ENCODE measurements at places on chromosomes 1 and 21. TPM values are rescaled to one million over a fixed set of nuclear protein-coding genes. Genes with fewer than 3 reads are reported as not detected.

GLRX2 gene
- total RNA-seq = 10.1 TPM

DNA sequence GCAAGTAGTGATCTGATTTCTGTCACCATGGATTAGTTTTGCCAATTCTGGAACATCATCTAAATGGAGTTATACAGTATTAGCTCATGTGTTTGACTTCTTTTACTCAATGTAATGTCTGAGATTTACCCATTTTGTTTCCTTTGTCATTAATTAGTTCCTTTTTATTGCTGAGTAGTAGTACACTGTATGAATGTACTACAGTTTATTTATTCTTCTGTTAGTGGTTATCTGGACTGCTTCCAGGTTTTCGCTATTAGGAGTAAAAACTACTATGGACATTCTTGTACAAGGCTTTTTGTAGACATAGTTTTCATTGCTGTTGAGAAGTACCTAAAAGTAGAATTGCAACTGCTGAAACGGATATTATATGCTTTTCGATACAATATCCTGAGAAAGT, 14.1 kb downstream of the SUCO start:
- no peak for DNase-seq
- peaks cover 5% of the 10 kb centered on the region for H3K4me1 ChIP-seq
- H3K27ac ChIP-seq = no peak overlapping the region

DNA sequence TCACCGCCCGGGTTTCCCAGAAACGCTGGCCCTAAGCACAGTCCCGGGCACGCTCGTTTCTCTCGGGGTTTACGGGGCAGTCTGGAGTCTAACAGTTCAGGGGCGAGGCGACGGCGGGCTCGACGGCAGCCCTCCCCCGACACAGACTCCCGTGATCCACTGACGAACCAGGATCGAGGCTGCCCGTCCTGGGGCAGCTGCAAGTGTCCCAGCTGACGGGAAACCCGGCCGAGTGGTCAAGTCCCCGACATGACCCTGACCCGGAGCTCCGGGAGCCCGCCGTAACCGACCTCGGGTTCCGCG, 494 bp downstream of the UBE2J2 start:
- no peak overlapping the region for H3K27ac ChIP-seq
- H3K4me1 ChIP-seq = peaks cover 5% of the 10 kb centered on the region
- no peaks in the 10 kb centered on the region for H3K27me3 ChIP-seq
- peaks cover 26% of the 10 kb centered on the region for H3K36me3 ChIP-seq
- peak overlapping the region; percentile 85 for H3K4me3 ChIP-seq
- DNase-seq = no peak

- peak overlapping the region; percentile 97 for H3K4me3 ChIP-seq
- peak; percentile 65 for DNase-seq
- H3K27ac ChIP-seq = no peak overlapping the region
- H3K27me3 ChIP-seq = no peaks in the 10 kb centered on the region
Observed at GRCh38 chr1:159172614-159173291, 1.3 kb downstream of the CADM3 start.

DNA sequence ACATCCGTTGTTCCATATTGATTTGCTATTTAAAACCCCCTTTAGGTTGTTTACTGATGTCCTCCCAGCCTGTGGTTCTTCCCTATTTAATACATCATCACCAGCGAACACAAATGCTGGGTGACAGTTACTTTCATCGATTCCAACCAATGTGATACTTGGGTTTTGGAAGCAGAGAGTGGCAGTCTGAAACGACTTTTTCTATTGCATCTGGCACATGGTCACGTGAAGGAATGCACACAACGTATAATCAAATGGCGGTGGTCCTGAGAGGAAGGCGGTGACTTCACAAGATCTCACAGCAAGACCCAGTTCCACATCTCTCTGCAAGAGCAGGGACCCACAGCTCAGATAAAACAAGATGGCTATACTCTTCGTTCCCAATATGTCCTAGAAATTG, 213.9 kb downstream of the DSCAM start:
- H3K27ac ChIP-seq = no peak overlapping the region
- H3K27me3 ChIP-seq = no peaks in the 10 kb centered on the region
- no peak for DNase-seq

COL6A2 gene
- 129 TPM for total RNA-seq

DNA sequence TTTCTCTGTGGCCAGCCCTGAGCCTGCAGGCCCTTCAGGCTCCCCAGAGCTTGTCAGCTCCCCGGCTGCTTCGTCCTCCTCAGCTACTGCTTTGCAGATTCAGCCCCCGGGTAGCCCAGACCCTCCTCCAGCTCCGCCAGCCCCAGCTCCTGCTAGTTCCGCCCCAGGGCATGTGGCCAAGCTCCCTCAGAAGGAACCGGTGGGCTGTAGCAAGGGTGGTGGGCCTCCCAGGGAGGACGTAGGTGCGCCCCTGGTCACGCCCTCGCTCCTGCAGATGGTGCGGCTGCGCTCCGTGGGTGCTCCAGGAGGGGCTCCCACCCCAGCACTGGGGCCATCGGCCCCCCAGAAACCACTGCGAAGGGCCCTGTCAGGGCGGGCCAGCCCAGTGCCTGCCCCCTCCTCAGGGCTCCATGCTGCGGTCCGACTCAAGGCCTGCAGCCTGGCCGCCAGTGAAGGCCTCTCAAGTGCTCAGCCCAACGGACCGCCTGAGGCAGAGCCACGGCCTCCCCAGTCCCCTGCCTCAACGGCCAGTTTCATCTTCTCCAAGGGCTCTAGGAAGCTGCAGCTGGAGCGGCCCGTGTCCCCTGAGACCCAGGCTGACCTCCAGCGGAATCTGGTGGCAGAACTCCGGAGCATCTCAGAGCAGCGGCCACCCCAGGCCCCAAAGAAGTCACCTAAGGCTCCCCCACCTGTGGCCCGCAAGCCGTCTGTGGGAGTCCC, 45.4 kb downstream of the YARS1 start:
- H3K4me1 ChIP-seq = no peaks in the 10 kb centered on the region
- H3K4me3 ChIP-seq = no peak overlapping the region
- peak; percentile 44 for DNase-seq
- H3K27me3 ChIP-seq = no peaks in the 10 kb centered on the region
- H3K36me3 ChIP-seq = peaks cover 70% of the 10 kb centered on the region
- H3K27ac ChIP-seq = no peak overlapping the region

DNA sequence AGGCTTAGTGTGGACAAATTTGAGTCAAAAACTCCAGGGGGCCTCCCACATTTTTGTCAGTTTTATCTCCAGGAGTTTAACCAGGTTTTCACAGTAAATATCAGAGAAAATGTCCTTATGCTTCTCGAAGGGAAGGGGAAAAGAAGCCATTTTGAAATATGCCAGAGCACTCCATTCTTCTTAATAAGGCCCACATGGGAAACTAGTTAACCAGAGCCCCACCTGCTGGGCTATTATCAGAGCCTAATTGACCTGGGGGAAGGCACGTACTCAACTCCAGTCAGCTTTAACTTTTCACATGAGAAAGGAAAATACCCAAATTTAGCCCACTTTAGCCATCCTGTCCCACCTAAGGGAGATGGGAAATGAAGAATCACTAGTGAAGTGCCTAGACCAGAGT, 296.3 kb downstream of the PTBP2 start:
- H3K27me3 ChIP-seq = no peaks in the 10 kb centered on the region
- no peaks in the 10 kb centered on the region for H3K36me3 ChIP-seq
- no peak overlapping the region for H3K4me3 ChIP-seq
- H3K27ac ChIP-seq = no peak overlapping the region
- no peaks in the 10 kb centered on the region for H3K4me1 ChIP-seq
- DNase-seq = peak; percentile 39

GRCh38 chr1:185645162-185645640, 89.0 kb upstream of the HMCN1 start:
- peak overlapping the region; percentile 92 for H3K27ac ChIP-seq
- no peaks in the 10 kb centered on the region for H3K27me3 ChIP-seq
- no peak for DNase-seq

GRCh38 chr1:34984793-34985608, at the start of gene TMEM35B:
Gene TMEM35B, minus strand, starts transcription at chr1:34985347. Its CDS starts 42 bp downstream, at chr1:34985305.
- DNase-seq = peak; percentile 64
- H3K27me3 ChIP-seq = no peaks in the 10 kb centered on the region
- H3K27ac ChIP-seq = no peak within 1 kb of the TSS
- H3K4me1 ChIP-seq = 0 out of 2 replicates have a peak, but pooled peaks cover 3% of the 10 kb centered on the region

MARK1 gene
- 17.5 TPM for total RNA-seq

KDF1 gene
- total RNA-seq = 19.5 TPM

AKR7A3 gene
- total RNA-seq = 0.81 TPM

GRCh38 chr1:229432116-229432461, 1.8 kb downstream of the ACTA1 start:
- H3K4me1 ChIP-seq = peaks cover 2% of the 10 kb centered on the region
- no peak for DNase-seq
- peaks cover 7% of the 10 kb centered on the region for H3K36me3 ChIP-seq
- H3K4me3 ChIP-seq = peak overlapping the region; percentile 47
- no peak overlapping the region for H3K27ac ChIP-seq

NTNG1 gene
- total RNA-seq = 1.0 TPM

MASP2 gene
- total RNA-seq = 0.46 TPM

GRCh38 chr1:2042830-2043773, 7.1 kb upstream of the PRKCZ start:
- no peaks in the 10 kb centered on the region for H3K4me1 ChIP-seq
- no peak for DNase-seq
- no peaks in the 10 kb centered on the region for H3K27me3 ChIP-seq
- H3K36me3 ChIP-seq = no peaks in the 10 kb centered on the region
- H3K27ac ChIP-seq = no peak overlapping the region
- H3K4me3 ChIP-seq = no peak overlapping the region

DNA sequence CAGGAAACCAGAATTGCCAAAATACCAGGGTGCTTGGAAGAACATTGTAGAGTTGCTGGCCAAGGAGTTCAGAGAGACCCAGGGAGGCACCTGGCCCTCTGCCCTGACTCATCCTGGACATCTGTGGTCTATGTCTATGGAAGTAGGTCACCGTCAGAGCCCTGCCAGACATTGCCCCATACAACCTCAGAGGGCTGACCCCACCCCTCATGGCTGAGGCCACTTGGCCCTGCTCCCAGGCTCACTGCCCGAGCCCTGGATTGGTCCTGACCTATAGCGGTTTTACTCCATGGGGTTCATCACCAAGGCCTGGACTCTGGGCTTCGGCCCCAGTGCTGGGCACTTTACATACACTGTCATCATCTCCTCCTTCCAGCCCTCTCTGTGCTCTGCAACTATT, 233.1 kb downstream of the PTPRU start:
- H3K4me1 ChIP-seq = no peaks in the 10 kb centered on the region
- H3K27ac ChIP-seq = no peak overlapping the region
- no peak overlapping the region for H3K4me3 ChIP-seq
- DNase-seq = no peak

HES2 gene
- 1.2 TPM for total RNA-seq

- H3K4me3 ChIP-seq = no peak overlapping the region
- H3K27me3 ChIP-seq = no peaks in the 10 kb centered on the region
- H3K36me3 ChIP-seq = peaks cover 7% of the 10 kb centered on the region
Observed at GRCh38 chr1:218967836-218968235, 205.8 kb upstream of the LYPLAL1 start.

C1orf210 gene
- 5.9 TPM for total RNA-seq

- 0 out of 2 replicates have a peak, but pooled peaks cover 4% of the 10 kb centered on the region for H3K36me3 ChIP-seq
- H3K4me3 ChIP-seq = no peak overlapping the region
- DNase-seq = no peak
- H3K4me1 ChIP-seq = no peaks in the 10 kb centered on the region
Observed at GRCh38 chr1:244102468-244102867, 51.4 kb downstream of the ZBTB18 start.

GRCh38 chr1:59123081-59123681, 173.7 kb upstream of the FGGY start:
- H3K4me1 ChIP-seq = no peaks in the 10 kb centered on the region
- no peaks in the 10 kb centered on the region for H3K36me3 ChIP-seq
- DNase-seq = no peak
- no peaks in the 10 kb centered on the region for H3K27me3 ChIP-seq
- H3K27ac ChIP-seq = no peak overlapping the region

PCP4 gene
- total RNA-seq = 0.77 TPM

DNA sequence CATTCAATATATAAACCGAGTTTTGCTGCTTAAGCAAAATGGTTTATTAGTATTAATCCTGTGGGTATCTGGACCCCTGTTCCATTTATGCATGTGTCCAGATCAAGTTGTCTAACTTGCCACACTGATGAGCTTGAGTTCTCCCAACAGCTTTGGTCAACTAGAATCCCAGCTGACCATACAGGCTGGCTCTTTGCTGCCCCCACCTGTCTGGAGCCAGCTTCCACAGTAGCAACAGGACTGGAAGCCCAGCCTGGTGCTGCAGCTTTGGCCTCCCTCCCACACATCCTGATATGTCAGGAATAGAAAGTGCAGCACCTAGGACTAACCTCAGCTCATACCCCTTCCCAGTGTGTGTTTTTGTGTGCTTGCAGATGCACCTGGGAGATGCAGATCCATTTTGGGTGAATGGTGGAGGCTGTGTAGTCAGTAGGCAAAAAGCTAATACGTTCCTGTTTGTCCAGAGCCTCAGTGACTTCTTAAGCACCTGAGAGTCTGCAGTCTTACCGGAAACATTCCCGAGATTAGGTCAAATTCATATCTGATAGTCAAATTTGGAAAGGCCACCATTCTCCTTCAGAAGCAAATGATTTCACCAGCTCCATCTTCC, 40.9 kb upstream of the BEND5 start:
- H3K4me3 ChIP-seq = no peak overlapping the region
- no peaks in the 10 kb centered on the region for H3K4me1 ChIP-seq
- peak; percentile 80 for DNase-seq
- no peaks in the 10 kb centered on the region for H3K36me3 ChIP-seq
- no peak overlapping the region for H3K27ac ChIP-seq
- H3K27me3 ChIP-seq = no peaks in the 10 kb centered on the region

KLHDC8A gene
- total RNA-seq = 1.0 TPM

- H3K4me3 ChIP-seq = no peak overlapping the region
- no peak for DNase-seq
- no peaks in the 10 kb centered on the region for H3K27me3 ChIP-seq
- H3K36me3 ChIP-seq = no peaks in the 10 kb centered on the region
Observed at GRCh38 chr1:33903210-33903589, 39.3 kb downstream of the HMGB4 start.

GRCh38 chr1:78360584-78360983, 130.2 kb upstream of the PTGFR start:
- H3K4me3 ChIP-seq = no peak overlapping the region
- no peak overlapping the region for H3K27ac ChIP-seq
- H3K4me1 ChIP-seq = no peaks in the 10 kb centered on the region
- no peaks in the 10 kb centered on the region for H3K36me3 ChIP-seq

Measured in H9 (cell line).